ENCODE measurements at places on chromosomes 12 and 14. TPM values are rescaled to one million over a fixed set of nuclear protein-coding genes. Genes with fewer than 3 reads are reported as not detected.
A peak's percentile ranks its signal among the peaks of the same experiment; 100 is the strongest.

The KRT4 gene
- total RNA-seq = not detected

GRCh38 chr14:37181441-37181840, 9.0 kb upstream of the SLC25A21 start:
- no peak for DNase-seq

The GAS2L3 gene
- 0.47 TPM for total RNA-seq

GRCh38 chr12:120249875-120250795, 15.4 kb downstream of the PXN start:
- no peak for DNase-seq

The RITA1 gene
- 5.1 TPM for total RNA-seq

DNA sequence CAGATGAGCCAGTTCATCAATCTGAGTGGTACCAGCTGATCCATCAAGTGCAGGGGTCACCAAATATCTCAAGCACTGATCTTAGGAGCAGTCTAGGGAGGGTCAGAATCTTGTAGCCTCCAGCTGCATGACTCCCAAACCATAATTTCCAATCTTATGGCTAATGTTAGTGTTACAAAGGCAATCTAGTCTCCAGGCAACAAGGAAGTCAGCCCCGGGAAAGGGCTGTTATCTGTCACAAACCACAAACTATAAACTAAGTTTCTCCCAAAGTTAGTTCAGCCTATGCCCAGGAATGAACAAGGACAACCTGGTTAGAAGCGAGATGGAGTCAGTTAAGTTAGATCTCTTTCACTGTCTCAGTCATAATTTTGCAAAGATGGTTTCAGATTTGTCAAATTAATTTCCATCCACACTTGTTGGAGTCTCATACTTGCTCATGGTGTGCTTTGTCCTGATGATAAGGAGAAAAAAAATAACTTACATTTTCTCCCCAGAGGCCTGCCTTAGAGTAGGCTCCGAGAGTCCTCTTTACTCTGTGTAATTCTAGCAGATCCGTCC, 3.9 kb upstream of the ABHD4 start:
- no peak for DNase-seq

DNA sequence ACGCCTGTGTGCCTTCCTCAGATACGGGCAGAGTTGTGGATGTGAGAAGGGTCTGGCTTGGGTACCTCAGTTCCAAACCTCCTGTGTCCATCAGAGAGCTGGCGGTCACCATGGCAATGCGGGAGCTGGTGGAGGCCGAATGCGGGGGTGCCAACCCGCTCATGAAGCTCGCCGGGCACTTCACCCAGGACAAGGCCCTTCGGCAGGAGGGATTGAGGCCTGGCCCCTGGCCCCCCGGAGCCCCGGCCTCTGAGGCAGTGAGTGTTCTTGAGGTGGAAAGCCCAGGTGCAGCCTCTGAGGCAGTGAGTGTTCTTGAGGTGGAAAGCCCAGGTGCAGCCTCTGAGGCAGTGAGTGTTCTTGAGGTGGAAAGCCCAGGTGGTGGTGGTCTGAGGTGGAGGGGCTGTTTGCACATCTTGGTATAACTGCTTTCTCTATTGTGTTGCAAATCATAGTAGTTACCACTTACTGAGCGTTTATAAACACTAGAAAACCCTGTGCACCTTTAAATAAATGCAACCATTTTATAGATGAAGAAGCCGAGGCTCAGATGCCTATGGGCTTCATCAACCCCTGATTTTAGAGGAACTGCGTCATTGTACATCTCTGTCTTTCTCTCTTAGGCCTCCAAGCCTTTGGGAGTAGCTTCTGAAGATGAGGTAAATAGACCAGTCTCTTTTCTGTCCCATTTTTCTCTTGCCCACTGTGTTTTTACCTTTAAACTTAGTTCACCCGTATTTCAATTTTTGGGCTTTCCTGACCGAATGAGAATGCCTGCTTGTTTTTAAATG, 976 bp downstream of the PEX5 start:
- DNase-seq = no peak

- no peak for DNase-seq
These were observed 55.6 kb downstream of the HMGA2 start for GRCh38 chr12:65879878-65880277.

GRCh38 chr14:47678993-47679392, 3.6 kb upstream of the MDGA2 start:
- no peak for DNase-seq

DNA sequence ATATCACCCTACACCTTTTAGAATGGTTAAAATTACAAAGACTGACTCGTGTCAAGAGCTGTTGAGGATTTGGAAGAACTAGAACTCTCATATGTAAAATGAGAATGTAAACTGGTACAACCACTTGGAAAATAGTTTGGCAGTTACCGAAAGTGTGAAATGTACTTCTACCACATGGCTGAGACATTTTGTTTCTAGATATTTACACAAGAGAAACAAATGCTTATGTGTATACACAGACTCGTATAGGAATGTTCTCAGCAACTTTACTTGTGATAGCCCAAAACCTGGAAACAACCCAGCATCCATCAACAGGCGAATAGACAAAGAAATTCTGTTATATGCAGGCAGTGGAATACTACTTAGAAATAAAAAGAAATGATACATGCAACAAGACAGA, 103.0 kb downstream of the BRMS1L start:
- DNase-seq = no peak

The C12orf60 gene
- total RNA-seq = 0.27 TPM

GRCh38 chr12:67772267-67773169, 124.0 kb downstream of the DYRK2 start:
- DNase-seq = no peak

DNA sequence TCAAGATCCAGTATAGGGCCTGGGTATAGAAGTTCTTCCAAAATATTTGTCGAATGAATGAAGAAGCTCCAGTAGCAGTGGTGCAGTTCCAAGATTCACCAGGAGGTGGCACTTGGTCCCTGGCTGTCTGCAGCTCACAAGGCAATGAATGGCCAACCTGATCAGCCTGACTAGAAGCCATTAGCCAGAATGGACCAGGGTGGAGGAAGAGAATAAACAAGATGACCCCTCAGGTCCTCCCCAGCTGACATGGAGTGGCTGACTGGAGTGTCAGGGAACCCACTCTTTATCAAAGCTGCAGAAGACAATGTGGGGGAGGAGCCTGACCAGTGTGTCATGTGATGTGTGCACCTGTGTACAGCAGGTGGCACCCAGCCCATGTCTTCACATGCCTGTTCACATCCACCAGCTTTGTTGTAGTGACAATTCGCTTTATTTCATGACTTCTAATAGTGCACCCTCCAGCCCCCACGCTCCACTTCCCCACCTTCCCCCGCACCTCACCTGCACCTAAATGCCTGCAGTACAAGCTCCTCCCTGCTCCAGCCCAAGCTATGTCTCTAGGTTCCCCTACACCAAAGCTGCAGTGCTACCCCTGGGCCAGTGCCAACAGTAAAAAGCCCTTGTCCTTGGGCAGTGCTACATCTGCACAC, 3.0 kb downstream of the LTBP2 start:
- DNase-seq = peak; percentile 66

GRCh38 chr12:105261010-105261409, 25.0 kb upstream of the APPL2 start:
- no peak for DNase-seq

The CISTR gene
- total RNA-seq = not detected

DNA sequence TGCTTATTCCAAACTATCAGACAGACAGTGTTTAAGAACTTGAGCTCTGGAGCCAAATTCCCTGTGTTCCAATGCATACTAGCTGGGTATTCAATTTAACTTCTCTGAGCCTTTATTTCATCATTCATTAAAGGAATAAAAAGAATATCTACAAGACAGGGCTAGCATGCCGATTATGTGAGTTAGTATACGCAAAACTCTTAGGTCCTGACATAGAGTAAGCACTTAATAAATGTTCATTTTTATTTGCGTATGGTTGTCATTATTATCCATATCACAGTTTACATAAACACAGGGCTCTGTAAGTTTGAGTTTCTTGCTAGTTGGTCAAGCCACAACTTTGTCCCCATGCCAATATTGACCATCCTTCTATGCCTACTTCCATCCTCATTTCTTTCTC, 161.5 kb downstream of the NUAK1 start:
- no peak for DNase-seq

The GUCY2C gene
- total RNA-seq = not detected

The CD4 gene
- 205 TPM for total RNA-seq

DNA sequence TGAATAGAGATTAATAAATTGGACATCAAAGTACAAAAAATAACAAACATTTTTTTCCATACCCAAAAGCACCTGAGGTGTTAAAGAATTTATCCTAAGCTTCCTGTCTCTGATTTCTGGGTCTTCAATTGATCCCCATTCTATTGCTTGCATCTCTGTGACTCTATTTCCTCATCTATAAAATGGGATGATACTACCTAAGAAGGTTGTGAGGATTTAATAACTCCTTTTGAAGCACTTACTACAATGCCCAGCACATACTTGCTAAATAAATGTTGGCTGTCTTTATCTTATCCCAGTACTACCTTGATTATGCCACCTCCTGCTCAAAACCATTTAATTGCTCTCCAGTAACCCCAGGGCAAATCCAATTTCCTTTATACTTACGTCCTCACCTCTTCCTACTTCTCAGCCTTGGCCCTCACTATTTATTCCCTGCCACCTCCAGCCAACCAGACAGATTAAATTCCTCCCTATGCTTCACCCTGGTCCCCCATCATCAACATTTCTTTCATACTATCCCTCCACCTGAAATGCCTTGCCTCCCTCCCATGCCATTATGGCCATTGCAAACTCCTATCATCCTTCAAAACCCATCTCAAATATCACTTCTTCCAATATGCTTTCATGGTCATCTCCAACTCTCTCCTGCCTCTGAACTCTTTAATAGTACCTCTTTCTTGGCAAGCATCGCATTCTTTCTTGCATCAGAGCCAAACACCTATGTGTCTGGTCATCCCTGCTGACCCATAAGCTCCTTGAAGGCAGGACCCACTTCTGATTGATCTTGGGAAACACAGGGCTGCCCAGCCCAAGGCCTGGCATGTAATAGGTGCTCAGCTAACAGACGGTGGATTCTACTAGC, 7.9 kb upstream of the ASIC1 start:
- no peak for DNase-seq

GRCh38 chr12:130116791-130117190, 45.5 kb upstream of the FZD10 start:
- no peak for DNase-seq

DNA sequence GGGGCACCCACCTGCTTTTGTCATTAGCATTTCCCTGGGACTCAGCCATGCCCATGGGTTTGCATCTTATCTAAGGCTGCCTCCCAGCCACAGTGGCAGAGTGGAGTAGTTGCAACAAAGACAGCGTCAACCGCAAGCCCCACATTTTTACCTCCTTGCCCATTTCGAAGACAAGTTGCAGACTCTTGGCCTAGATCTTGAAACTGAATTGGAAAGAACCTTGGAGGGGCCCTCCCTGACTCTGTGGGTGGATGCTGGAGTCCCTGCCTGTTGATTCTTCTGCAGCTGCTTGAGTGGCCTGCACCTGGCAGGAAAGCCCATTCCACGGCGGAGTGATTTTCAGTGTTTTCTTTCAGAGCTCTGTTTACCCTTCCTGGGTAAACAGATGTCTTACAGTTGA, 309.0 kb downstream of the VRK1 start:
- DNase-seq = no peak

DNA sequence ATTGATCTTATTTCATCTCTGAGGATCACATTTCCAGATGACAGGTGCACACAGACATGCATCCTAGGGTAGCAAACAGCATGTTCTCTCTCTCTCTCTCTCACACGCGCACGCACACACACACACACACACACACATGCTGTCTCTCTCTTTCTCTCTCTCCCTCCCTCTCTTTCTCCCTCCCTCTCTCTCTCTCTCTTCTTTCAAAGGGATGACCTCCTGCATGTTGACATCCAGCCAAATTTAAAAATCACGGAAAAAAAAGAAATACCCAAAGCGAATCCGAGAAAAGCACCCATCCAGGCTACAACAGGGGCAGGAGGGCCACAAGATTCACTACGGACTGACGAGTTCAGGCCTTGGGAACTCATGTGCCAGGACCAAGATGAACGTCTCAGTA, 2.3 kb downstream of the KSR2 start:
- DNase-seq = no peak

GRCh38 chr12:74476234-74476633, 61.4 kb upstream of the ATXN7L3B start:
- no peak for DNase-seq

The RFX4 gene
- not detected for total RNA-seq

DNA sequence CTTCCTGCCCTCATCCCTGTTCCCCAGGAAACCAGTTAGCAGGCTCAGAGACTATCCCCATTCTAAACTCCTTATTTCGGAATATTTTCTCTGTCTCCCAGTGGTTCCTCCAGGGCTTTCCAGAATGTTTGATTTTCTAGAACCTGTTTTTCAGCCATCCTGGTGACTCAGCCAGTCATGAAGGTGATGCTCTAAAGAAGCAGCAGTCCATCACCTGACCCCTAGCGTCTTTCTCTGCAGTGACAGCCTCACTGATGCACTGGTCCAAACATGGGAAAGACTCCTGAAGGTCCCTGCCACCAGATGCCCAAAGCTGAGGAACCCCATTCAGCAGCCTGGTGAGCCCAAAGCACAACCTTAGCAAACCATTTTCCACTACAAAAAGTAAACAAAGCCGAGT, 212.6 kb downstream of the PHETA1 start:
- no peak for DNase-seq

- peak; percentile 29 for DNase-seq
These were observed 131.1 kb downstream of the PRKCH start for GRCh38 chr14:61452452-61452851.

- DNase-seq = no peak
These were observed 238.2 kb upstream of the SSTR1 start for GRCh38 chr14:37969511-37969979.

The WDHD1 gene
- 2.7 TPM for total RNA-seq

GRCh38 chr14:33323979-33324378, 385.3 kb downstream of the NPAS3 start:
- no peak for DNase-seq

DNA sequence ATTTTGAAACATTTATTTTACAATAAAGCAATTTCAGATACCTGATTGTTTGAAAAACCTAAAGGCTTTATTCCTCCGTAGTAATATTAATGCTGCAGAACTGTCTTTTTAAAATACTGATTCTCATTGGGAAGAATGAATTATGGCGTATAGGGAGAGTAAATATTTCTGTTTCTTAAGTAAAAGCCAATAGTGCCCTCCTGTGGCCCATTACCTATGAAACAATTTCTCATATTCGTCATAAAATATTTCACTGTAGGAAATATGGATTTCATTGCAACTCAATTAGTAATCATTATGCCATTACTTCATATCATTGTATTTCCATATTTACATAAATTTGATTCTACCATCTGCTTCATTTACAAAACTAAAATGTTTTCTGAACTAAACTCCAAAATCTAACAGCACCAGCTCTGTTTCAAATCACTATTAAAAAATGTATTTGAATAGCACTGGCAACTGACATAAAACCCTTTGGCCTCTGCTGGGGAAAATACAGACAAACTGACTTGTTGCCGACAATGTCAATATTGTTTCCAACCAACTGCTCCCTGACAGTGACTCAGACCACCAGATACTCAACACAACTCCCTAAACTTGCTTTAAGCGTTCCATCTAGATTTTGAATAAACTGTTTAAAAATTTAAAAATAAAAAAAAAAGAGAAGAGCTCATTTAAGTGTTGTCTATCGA, 290.3 kb downstream of the NAV3 start:
- no peak for DNase-seq
